ENCODE measurements at places on chromosomes 5 and 9. TPM values are rescaled to one million over a fixed set of nuclear protein-coding genes. Genes with fewer than 3 reads are reported as not detected.

SPATA9 gene
- total RNA-seq = not detected

RNF224 gene
- not detected for total RNA-seq

CAMK2A gene
- total RNA-seq = 0.73 TPM

GPR150 gene
- total RNA-seq = 0.20 TPM

MSH3 gene
- 20.7 TPM for total RNA-seq

LCN12 gene
- total RNA-seq = not detected

MEIKIN gene
- total RNA-seq = not detected

CCL19 gene
- total RNA-seq = not detected

CAAP1 gene
- total RNA-seq = 11.4 TPM

MYMK gene
- not detected for total RNA-seq

PCDHB16 gene
- total RNA-seq = 0.20 TPM

IL5 gene
- not detected for total RNA-seq

UGCG gene
- total RNA-seq = 53.4 TPM

KIAA0825 gene
- 6.2 TPM for total RNA-seq

OBP2B gene
- not detected for total RNA-seq

ORM2 gene
- total RNA-seq = not detected

LCN15 gene
- total RNA-seq = not detected

TMC1 gene
- total RNA-seq = 0.37 TPM

GRIA1 gene
- under 0.01 TPM for total RNA-seq

KIF24 gene
- total RNA-seq = 3.3 TPM

FGF1 gene
- total RNA-seq = 0.98 TPM

PCA3 gene
- total RNA-seq = under 0.01 TPM

LEAP2 gene
- 0.37 TPM for total RNA-seq

SMC5 gene
- 29.9 TPM for total RNA-seq

ACTBL2 gene
- total RNA-seq = not detected

FBN2 gene
- total RNA-seq = 96.6 TPM

BSPRY gene
- total RNA-seq = not detected

ZCCHC7 gene
- total RNA-seq = 23.1 TPM

SHLD3 gene
- 2.9 TPM for total RNA-seq

C9 gene
- not detected for total RNA-seq

GGTA1 gene
- total RNA-seq = not detected

Measured in subcutaneous preadipocyte (primary cell).